Activated T-helper 9 cell treated with anti-CD3 and anti-CD28 coated beads, Interleukin-2, amount 50 U/mL, for 16 hours (primary cell): ENCODE measurements at places on chromosomes 16 and 17.
A peak's percentile ranks its signal among the peaks of the same experiment; 100 is the strongest.

DNA sequence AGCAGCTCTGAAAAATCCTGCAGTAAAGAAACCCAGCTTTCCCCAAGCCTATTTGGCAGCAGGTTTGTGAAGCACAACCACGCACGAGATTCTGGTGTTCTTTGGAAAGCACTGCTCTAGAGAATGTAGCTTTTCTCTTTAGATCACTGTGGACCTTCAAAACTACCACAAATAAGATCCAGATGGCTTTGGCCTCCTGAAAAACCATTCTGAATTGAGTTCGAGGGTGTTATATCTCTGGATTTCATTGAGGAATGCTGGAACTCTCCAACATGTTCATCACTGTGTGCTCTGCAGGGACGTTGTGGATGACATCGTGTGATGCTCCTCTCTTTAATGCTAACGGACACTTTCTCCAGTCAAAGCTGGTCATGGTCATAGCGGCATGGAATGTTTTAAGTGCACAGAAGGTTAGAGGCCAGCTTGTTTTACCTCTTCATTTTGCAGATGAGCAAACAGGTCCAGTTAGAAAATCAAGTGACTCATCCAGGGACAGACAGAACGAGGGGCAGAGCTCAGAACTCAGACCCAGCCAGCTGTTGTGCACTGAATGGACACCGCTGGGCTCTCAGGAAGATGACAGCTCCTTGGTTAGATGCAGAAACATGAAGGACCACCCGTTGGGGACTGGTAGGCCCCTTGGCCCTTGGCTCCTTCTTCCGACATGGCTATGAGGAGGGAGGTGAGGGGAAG is 37.2 kb downstream of the CCDC42 start:
- no peak for DNase-seq

- no peak for DNase-seq
Observed at GRCh38 chr17:62186841-62187240, 121.8 kb upstream of the MED13 start.

DNA sequence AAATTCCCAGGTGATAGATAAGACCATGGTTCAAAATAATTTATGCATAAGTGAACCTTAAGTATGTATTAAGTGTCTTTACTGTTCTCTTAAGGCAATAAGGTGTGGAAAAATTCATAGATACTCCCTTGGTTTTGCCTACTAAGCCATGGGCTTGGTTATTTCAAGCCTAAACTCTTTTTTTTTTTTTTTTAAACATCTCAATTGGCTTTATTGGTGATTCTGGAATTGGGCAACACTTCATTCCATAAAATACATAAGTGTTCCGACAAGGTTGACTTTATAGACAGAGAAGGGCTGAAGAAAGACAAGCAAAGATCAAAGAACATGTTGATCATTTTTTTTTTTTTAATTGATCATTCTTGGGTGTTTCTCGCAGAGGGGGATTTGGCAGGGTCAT is 73.5 kb downstream of the ESRP2 start:
- DNase-seq = no peak

- no peak for DNase-seq
Observed at GRCh38 chr17:13919818-13920217, 149.5 kb upstream of the COX10 start.

GRCh38 chr17:44312396-44313104 is 4.1 kb downstream of the RUNDC3A start:
- DNase-seq = no peak

- peak; percentile 49 for DNase-seq
Observed at GRCh38 chr17:2215616-2216364, 87.8 kb downstream of the SMG6 start.

DNA sequence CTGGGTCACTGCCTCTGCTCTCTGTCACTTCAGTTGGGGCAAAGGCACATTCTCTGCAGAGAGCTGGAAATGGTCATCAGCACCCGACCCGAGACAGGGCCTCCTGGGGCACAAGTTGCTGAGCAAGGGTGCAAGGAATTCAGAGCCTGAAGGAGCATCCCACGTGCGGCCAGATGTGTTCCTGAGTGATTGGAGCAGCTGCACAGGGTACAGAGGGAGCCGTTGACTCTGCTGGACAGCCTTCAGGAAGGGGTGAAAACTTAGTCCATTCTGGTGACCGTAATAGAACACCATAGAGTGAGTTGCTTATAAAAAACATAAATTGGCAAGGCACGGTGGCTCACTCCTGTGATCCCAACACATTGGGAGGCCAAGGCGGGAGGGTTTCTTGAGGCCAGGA is 106.8 kb downstream of the CCDC182 start:
- no peak for DNase-seq

DNA sequence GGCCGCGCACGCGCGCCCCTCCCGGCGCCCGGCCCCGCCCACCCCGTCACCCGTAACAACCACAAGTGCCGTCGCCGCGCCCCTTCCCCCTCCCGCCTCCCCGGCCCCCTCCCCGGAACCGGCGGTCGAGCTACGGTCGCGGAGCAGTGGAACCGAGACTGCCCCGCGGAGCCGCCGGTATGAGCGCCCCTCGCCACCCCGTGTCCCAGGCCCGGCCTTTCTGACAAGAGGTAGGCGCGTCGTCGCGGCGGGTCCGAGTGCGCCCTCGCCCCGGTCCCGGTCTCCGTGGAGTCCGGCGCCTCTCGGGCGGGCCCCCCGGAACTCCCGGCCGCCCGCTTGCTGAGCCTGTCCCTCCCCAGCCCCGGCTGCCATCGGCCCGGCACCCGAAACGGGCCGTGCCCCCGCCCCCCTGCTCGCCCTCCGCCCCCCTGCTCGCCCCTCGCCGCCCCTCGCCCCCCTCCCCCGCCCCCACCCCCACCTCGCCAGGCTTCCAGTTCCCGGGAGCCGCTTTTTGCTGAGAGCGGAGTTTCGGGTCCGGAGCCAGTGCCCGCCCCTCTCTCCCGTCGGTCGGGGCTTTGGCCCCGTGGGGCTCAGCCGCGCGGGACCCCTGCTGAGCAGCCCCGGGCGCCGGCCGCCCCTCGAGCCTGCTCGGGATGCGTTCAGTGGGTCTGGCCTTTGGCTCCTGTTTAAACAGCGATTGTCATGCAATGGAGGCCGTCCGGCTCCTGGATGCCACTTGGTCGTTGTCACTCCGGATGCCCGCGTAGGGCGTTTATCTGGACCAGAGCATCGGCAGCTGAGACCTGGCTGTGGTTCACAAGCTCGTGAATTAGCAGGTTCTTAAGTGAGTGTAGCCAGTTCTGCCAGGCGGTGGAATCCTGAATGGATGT is at the start of gene SEC14L1:
TSS of gene SEC14L1 (plus strand) at position 92 of the 890 bp plus-strand sequence. CDS start 2,628 bp downstream, outside the sequence.
- no peak for DNase-seq

GRCh38 chr16:19841184-19841583 is 43.5 kb downstream of the GPRC5B start:
- DNase-seq = no peak

DNA sequence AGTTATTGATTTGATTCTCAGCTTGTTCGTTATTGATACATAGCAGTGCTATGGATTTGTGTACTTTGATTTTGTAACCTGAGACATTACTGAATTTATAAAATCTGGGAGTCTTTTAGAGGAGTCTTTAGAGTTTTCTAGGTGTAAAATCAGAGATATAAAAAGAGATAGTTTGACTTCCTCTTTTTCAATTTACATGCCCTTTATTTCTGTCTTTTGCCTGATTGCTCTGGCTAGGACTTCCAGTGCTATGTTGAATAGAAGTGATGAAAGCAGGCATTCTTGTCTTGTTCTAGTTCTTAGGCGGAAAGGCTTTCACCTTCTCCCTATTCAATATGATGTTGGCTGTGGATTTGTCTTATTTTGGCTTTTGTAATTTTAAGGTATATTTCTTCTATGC is 106.2 kb downstream of the PHKB start:
- DNase-seq = no peak

GRCh38 chr16:11251525-11252481 is 4.2 kb downstream of the SOCS1 start:
- DNase-seq = peak; percentile 68

- DNase-seq = no peak
Observed at GRCh38 chr16:82703871-82704768, 77.4 kb downstream of the CDH13 start.

GRCh38 chr17:17395246-17395802 is 81.5 kb upstream of the MED9 start:
- no peak for DNase-seq

- no peak for DNase-seq
Observed at GRCh38 chr16:57640612-57641011, 12.2 kb downstream of the ADGRG1 start.

- DNase-seq = no peak
Observed at GRCh38 chr16:11298143-11298900, 17.2 kb upstream of the PRM1 start.

GRCh38 chr16:11634312-11634711 is 33.9 kb upstream of the SNN start:
- DNase-seq = no peak

GRCh38 chr16:54341892-54342776 is 55.5 kb upstream of the IRX3 start:
- no peak for DNase-seq

DNA sequence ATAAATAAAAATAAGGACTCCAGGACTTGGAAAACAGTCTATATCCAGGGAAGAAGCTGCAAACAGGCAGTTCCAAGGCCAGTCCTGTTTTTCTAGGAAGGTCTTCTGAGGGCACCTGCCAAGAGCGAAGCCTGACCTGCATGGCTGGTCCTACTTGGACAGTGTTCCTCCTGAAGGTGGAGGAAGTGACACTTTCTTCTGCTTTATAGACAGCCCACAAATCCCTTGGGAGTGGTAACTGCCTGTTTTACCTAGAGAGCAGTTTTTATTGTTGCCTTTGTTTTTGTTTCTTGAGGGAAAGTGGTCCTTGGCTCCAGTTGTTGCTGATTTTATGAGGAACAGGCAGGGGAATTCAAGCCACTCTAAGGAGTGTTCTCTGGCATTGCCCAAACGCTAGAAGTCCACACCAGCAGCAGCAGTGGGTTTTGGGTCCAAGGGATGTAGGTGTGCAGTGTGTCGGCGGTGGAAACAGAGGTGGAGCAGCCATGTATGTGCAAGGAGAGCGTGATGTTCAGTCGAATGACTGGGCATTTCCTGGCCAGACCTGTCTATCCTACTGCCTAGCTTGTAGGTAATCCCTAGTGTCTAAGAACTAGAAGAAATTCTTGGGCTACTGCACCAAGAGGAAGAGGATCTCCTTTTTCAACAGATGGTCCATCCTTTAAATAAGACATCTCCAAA is 35.3 kb downstream of the LDHD start:
- no peak for DNase-seq

DNA sequence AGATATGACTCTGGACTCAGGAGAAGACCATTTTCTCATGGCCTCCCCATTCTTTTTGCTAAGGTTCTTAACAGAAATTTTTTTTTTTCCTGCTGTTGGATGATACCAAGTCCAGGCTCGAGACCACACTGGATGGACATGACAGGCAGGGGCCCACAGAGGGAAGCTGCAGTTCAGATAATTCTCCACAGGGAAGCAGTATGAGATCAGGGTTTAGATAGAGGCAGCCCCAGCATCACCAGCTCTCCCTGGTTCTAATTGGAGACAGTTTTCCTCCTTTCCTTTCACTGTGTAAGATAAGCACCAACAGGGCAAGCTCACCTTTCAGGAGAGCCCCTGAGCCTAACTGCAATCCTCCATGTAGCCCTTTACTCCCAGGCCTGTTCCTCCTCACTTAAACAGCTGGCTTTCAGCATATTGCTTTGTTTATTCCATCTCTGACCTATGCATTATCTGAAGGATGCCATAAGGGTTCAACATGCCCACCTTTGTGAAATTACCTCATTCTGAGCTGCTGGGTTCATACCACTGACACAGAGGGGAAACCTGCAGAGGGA is 108.1 kb downstream of the SNX11 start:
- no peak for DNase-seq

DNA sequence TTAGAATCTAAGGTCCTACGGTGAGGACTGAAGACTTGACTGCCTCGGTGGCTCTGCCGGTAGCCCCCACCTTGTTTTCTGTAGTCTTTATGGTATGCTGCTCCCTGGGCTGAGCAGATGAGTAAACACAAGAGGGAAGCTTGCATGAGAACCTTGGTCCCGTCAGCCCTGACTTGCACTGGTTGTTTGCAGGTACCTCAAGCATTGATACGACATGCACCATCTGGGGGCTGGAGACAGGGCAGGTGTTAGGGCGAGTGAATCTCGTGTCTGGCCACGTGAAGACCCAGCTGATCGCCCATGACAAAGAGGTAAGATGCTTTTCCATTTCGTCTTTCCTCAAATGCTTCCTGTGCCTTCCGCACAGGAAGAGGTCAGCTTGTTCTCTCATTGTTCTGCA is 21.1 kb upstream of the TACO1 start:
- no peak for DNase-seq

GRCh38 chr16:58551496-58551895 is 36.2 kb downstream of the SETD6 start:
- DNase-seq = no peak

DNA sequence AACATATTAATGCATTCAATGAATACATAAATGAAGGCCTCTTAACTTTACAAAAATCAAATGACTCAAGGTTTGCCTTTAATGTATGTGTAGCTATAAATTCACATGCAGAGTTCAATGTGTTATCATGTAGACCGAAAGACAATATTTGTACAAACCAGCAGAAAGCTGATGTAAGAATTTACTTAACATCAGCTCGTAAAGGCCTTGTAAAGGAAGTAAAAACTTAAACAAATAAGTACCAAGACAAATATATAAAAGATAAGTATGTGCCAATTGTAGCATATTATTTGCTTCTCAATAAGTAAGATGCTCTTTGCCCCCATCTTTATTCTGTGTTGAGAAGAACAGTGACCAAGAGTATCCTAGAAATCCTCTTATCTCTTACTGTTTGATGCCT is 105.7 kb downstream of the SYCE1L start:
- no peak for DNase-seq

DNA sequence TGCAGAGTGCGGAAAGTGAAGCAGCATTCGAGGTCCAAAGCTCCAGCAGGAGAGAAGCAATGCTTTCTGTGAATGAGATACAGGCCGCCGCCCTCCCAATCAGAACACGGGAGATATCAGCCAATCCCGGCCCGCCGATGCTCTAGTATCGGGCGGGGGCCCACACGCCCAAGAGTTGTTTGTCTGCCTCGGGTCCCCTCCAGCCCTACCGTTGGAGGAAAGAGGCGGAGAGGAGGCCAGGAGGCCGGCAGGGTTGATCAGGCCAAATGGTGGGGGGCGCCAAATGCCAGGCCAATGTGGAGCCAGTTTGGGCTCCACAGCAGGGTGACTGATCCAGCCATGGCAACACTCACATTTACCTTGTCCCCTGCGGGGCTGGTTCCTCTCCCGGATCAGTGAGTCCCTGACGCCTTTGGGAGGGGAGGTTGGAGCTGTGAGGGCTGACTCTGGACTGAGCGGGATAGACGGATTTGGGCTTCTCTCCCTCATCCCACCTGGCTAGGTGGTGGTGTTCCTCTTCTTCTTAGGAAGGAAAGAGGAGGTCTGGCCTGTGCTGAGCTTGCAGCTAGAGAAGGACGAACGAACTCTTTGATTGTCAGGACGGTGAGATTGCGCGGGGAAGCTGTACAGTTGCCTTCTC is 10.4 kb upstream of the CUEDC1 start:
- DNase-seq = no peak
